ENCODE measurements at places on chromosomes 3 and 15.

DNA sequence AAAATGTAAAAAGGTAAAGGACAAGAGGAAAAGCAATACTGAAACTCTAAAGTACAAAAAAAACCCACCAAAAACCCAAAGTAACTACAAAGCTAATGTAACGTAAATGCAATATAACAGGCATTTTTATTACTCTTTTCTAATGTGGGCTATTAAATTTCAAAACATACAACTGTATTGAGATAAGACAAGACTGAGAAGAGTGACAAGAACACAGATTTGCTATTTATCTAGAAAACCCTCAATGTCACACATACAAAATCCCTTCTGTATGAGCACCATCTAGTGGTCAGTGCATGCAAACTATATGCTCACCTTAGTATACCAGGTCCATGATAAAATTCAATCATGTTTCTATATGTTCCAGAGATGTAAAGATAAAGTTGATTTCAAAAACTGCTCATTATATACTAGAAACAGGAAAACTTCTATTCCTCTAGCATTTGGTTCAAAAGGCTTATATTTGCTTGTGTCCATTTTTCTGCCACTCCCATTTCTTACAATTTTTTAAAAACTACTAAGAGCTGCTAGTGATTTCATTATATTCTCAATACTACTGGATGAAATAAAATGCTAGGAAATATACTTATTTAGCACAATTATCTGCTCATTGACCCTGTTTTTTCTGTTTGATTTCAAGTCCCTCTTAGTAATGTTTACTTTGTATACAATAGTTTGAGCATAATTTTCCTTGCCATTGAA lies 111.4 kb downstream of the DLG1 start:
- DNase-seq = peak; percentile 5

GRCh38 chr3:6679510-6679909 lies 181.4 kb upstream of the GRM7 start:
- DNase-seq = no peak

DNA sequence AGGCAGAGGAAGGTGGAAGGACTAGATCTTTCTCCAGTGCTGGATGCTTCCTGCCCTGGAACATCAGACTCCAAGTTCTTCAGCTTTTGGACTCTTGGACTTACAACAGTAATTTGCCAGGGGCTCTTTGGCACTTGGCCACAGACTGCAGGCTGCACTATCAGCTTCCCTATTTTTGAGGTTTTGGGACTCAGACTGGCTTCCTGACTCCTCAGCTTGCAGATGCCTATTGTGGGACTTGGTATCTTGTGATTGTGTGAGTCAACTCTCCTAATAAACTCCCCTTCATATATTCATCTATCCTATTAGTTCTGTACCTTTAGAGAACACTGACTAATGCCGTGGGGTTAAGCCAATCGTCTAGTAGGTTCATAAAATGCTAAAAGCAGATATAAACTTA lies 8.8 kb upstream of the B3GNT5 start:
- no peak for DNase-seq

GRCh38 chr15:67755936-67756335 lies 69.4 kb upstream of the SKOR1 start:
- no peak for DNase-seq

DNA sequence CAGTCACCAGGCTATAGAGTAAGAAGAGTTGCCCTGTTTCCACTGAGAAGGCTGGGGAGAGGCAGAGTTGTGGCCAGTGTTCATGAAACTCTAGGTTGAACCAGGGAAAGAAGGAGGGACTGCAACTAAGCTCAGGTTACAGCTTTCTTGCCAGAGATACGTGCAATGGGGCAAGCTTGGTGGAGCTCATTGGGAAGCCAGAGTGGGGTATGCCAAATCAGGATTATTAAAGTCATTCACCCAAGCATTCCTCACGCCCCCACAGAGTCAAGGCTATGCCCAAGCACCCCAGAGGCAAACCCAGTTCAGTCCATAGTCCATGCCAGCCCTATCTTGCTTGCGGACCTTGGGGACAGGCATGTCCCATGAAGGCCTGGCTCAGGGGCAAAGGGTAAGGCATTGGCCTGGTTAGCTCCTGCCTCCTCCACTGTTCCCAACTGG lies 17.6 kb downstream of the SLC6A20 start:
- no peak for DNase-seq

GRCh38 chr15:68428431-68428940 lies 3.5 kb downstream of the ITGA11 start:
- no peak for DNase-seq

- DNase-seq = no peak
Measured at GRCh38 chr3:65078748-65079147, 390.9 kb upstream of the ADAMTS9 start.
